ENCODE measurements at places on chromosomes 12 and 14. TPM values are rescaled to one million over a fixed set of nuclear protein-coding genes. Genes with fewer than 3 reads are reported as not detected.

DNA sequence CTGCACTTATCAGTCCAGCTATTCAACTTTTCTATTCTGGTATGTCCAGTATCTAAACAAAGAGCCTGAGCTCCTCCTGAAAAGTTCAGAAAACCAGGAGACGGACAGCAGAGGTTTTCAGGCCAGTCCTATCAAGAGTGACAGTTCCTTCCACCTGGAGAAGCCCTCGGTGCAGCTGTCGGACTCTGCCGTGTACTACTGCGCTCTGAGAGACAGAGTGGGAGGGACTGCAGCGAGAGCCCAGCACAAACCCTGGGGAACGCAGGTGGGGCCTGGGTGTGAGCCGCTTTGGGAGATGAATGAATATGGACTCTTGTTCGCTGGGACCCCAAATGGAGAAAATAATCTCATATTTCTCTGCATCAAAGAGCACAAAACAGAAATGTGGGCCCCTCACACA is 329.8 kb upstream of the OR4E1 start:
- H3K4me3 ChIP-seq: no peak overlapping the region
- DNase-seq: no peak
- no peak overlapping the region for H3K27ac ChIP-seq
- H3K36me3 ChIP-seq: no peaks in the 10 kb centered on the region
- H3K4me1 ChIP-seq: no peaks in the 10 kb centered on the region

Gene RFX4
- 0.45 TPM for total RNA-seq

- peaks cover 26% of the 10 kb centered on the region for H3K4me1 ChIP-seq
- no peak overlapping the region for H3K4me3 ChIP-seq
- peak overlapping the region; percentile 76 for H3K27ac ChIP-seq
- no peaks in the 10 kb centered on the region for H3K36me3 ChIP-seq
Measured at GRCh38 chr12:45235087-45236025, 19.5 kb downstream of the ANO6 start.

- DNase-seq: no peak
- H3K27me3 ChIP-seq: no peaks in the 10 kb centered on the region
- H3K27ac ChIP-seq: no peak overlapping the region
- H3K36me3 ChIP-seq: no peaks in the 10 kb centered on the region
- H3K4me1 ChIP-seq: no peaks in the 10 kb centered on the region
- H3K4me3 ChIP-seq: no peak overlapping the region
Measured at GRCh38 chr12:67048371-67048770, 220.8 kb upstream of the CAND1 start.

- peaks cover 4% of the 10 kb centered on the region for H3K4me1 ChIP-seq
- no peak overlapping the region for H3K27ac ChIP-seq
- H3K36me3 ChIP-seq: no peaks in the 10 kb centered on the region
- no peaks in the 10 kb centered on the region for H3K27me3 ChIP-seq
- no peak for DNase-seq
- H3K4me3 ChIP-seq: no peak overlapping the region
Measured at GRCh38 chr12:130832561-130833209, 6.4 kb downstream of the STX2 start.

GRCh38 chr12:51636581-51636980 is 45.5 kb downstream of the SCN8A start:
- no peaks in the 10 kb centered on the region for H3K4me1 ChIP-seq
- H3K27me3 ChIP-seq: no peaks in the 10 kb centered on the region
- no peaks in the 10 kb centered on the region for H3K36me3 ChIP-seq
- no peak for DNase-seq
- no peak overlapping the region for H3K27ac ChIP-seq

- H3K36me3 ChIP-seq: no peaks in the 10 kb centered on the region
- H3K4me3 ChIP-seq: no peak overlapping the region
- DNase-seq: peak; percentile 65
- H3K27ac ChIP-seq: peak overlapping the region; percentile 8
- peaks cover 10% of the 10 kb centered on the region for H3K4me1 ChIP-seq
- no peaks in the 10 kb centered on the region for H3K27me3 ChIP-seq
Measured at GRCh38 chr14:95488376-95489213, 27.9 kb downstream of the SYNE3 start.
